Effector CD8-positive, alpha-beta T cell (primary cell): ENCODE measurements at places on chromosomes 3 and 15.

- no peak for DNase-seq
Observed at GRCh38 chr3:134656211-134656800, 5.5 kb upstream of the KY start.

DNA sequence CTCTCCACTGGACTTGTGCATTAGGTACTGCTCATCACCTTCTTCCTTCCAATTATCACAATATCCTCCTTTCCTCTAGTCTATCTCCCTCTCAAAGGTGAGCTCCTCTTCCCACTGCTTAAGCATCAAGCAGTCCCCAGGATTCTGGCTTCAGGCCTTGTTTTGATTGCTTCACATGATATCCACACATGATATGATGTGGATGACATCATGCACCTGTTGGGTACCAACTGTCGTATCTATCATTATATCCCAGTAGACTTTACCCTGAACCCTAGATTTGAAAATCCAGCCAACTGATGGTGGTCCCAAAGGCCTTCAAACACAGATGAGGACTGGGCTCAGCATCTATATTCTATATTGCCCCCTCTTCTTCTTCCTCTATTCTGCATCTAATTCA is 104.9 kb downstream of the MFSD1 start:
- DNase-seq = no peak

GRCh38 chr3:188656196-188656982 is 502.4 kb downstream of the LPP start:
- no peak for DNase-seq

- peak; percentile 26 for DNase-seq
Observed at GRCh38 chr3:124688581-124689454, 41.4 kb upstream of the UMPS start.

- DNase-seq = no peak
Observed at GRCh38 chr15:69282104-69282743, 16.5 kb upstream of the PAQR5 start.

DNA sequence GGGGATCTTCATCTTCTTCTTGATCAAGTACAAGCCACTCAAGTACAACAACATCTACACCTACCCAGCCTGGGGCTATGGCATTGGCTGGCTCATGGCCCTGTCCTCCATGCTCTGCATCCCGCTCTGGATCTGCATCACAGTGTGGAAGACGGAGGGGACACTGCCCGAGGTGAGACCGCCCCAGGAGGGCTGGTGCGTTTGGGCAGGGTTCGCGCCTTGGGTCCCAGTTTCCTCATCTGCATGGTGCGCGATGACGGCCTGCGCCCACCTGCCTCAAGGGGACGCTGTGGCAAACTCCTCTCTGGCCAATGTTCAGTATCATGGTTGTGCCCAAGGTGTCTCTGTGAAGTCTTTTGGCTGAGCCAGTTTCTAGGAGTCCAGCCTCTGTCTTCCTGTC is 57.5 kb upstream of the SLC6A1 start:
- DNase-seq = no peak

- no peak for DNase-seq
Observed at GRCh38 chr15:38702178-38702912, 137.7 kb upstream of the RASGRP1 start.

DNA sequence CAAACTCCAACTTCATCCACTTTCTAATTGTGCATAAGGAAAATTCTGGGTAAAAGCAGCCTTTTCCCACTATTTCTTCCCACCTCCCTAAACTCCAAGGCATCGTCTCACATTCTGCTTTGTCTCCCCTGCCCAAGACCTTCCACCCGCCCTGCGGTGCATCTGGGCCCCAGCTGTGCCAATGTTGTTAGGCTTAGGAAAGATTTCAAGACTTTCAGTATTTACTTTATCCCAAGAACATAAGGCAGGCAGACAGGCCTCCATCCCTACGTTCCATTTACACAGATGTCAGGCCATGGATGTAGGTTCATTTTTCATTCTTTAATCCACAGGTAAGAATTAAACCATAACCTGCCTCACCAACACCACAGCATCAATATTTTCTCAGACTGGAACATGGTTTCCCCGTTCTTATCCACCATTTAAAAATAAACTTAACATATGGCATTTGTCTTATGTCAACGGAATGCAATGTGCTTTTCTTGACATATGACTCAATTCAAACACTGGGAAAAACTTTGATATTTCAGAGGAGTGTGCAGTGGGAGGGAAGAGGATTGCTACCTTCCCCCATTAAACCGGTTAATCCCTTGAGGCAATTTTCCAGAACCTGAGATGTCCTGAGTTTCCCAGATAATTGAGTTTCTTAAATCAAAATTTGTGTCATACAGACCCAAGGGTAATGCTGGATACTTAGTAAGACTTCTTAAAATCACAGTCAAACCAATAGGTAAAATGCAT is 238.0 kb upstream of the LRIG1 start:
- no peak for DNase-seq

DNA sequence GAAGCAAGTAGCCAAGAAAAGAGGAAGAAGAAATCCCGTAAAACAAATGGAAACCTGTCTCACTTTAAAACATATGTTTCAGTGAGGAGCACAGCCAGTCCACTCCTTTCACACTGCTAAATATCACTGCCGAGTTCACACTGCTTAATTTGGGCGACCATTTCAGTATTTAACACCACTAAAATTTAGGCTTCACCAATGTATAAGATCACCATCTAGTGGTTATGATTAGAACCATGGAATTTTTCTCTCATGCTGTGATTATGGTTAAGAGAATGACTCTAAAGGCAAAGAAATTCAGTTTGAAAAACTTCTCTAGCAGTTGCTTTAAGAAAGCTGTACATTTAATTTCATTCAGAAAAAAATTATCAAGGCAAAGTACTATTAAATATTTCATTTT is 16.6 kb downstream of the SLC4A7 start:
- DNase-seq = no peak

GRCh38 chr3:189212681-189213080 is 40.9 kb downstream of the TPRG1 start:
- DNase-seq = no peak

DNA sequence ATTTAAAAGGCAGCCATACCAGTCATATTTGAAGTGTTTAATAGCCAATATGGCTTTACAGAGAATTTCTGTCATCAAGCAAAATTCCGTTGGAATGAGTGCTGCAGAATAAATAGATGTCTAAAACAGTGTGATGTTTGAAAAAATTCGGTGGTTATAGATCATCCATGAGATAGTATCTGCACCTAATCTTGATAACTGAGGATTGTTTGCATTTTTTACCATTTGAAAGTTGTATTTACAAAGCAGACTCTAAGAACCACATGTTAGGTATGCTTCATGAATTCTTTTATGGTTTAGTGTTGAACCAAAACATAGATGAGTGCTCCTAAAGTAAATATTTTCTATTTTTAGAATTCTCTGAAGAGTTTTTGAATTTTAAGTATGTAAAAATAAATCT is 476.1 kb downstream of the NAALADL2 start:
- no peak for DNase-seq

- no peak for DNase-seq
Observed at GRCh38 chr3:193010191-193010590, 92.5 kb upstream of the MB21D2 start.

GRCh38 chr3:89256882-89257281 is 149.5 kb downstream of the EPHA3 start:
- no peak for DNase-seq
